ENCODE measurements at places on chromosomes 3 and 15.

DNA sequence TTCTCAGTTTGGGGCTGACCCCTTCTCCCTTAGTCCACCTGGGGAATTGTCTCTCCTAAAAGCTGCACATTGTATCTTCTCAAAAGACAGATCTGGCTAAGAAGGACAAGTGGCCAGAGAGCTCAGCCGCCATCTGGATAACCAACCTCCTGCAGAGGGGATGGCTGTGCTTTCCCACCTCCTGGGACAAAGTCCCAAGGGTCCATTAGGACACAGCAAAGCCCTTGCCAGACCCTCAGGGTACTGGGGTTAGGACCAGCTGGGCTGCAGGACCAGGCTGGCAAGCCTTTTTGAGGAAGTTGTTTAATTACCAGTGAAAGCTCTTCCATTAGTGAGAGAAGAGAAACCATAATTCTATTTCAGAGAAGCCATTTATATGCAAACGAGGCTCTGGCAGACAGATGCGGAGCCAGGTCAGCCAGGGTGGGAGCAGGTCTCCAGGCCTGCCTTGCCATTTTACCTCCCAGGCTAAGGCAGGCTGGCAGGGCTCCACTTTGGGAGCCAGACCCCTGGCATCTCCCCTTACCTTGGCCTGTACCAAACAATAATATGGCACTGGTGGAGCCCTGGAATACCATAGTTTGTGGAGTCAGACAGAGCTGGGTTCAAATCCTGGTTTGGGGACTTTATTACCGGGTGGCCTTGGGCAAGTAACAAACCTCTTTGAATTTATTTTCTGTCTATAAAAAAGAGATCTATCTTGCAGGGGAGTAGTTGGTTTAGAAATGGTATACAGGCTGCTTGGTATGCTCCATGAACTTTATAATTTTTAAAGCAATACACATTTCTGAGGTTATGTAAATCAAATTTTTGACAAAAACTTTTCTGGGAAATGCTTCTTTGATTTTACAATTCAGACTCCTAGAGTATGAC lies 17.9 kb downstream of the SHF start:
- no peak for DNase-seq

DNA sequence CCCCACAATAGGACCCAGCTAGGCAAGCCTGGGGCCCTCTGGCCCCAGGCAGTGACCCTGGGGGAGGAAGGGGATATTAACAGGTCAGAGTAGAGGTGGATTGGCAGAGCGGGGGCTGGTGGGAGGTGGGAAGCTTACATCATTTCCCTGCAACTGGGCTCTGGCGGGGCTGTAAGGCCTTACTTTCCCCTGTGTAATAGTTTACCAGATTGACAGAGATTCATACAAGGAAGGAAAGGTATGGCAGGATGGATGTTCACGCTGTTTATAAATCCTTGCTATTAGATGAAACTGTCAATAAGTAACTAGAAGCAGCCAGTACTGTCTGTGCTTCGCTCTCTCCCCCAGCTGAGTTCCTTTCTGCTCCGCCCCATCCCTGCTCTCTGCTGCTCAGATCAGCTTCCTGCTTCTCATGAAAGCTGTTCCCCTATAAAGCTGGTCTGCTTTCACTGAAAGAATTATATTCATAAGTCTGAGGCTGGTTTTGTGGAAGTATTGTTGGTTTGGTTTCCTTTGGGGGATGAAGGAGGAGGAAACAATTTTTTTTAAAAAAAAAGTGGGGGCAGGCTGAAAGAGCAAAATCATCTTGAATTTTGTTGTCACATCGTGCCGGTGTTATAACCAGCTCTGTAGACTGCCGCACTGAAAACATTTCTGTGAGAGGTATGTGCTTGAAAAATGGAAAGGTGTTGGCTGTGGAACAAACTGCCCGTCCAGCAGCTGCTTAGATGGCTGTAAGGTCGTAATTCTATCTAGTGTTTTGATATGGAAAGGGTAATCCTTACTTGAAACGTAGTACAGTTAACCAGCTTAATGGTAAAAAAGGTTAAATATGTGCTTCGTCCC lies 76.4 kb downstream of the BBX start:
- DNase-seq, result peak; percentile 56

DNA sequence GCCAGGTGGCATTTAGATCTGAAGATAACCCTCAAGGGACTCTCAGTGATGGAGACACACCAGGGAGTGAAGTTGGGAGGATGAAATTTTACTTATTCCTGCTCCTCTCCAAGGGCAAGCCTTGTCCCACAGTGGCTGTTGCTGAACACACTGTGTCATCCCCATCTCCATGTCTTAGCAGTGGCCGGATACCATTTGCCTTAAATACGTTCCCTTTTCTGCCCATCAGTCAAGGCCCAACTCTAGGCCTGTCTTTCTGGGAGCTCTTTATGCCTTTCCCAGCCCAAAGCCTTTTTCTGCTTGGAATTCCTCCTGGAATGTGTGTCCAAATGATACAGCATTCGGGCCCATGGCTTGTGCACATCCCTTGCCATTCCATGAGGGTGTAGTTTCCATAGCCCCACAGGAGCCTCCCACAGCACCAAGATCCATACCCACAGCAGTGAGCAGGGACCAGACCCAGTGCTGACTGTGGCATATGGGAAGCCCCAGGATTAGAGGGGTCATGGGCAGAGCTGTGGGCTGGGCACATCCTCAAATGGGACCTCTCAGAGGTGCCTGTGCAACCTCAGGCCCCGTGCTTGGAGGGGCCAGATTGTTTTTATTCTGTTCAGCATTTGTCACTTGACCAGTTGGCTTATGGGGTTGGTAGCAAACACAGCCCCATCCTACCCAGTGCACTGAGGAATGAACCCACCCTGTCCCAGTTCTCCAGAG lies 63.7 kb upstream of the PRR23C start:
- no peak for DNase-seq

DNA sequence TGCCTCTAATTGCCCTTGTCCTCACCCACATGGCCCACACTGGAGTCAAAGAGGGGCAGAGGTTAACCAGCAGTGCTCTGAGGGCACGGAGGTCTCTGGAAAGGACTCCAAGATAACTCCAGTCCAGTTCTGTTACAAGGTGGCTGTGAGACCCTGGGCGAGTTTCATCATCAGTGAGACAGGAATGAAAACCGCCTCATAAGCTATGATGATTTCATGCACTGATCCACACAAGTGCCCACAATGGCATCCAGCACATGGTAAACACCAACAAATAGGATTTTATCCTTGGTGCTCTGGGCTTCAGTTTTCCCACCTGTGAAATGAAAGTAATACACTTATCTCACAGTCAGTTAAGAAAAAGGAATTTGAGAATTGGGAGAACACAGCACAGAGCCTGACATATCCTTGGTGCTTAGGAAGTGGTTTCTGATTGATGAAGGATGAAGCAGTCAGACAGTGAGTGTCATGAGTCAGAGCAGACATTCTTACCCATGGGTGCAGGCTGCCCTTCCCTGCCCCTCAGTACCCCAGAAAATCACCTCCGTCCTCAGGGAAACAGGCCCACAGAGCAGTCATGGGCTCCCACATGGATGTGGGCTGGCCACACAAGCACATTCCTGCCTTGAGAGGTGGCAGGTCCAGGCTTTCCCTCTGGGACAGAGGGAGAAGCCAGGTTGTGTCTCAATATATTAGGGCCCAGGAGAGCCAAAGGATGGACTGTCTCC lies 48.4 kb downstream of the DAPK2 start:
- no peak for DNase-seq

- no peak for DNase-seq
Observed at GRCh38 chr3:65110661-65111060, 422.9 kb upstream of the ADAMTS9 start.

GRCh38 chr3:182902236-182902635 lies 78.1 kb downstream of the DCUN1D1 start:
- no peak for DNase-seq

GRCh38 chr3:170670504-170670903 lies 84.6 kb upstream of the SLC7A14 start:
- DNase-seq, result no peak

- no peak for DNase-seq
Observed at GRCh38 chr3:385151-385550, 188.6 kb downstream of the CHL1 start.

- DNase-seq, result peak; percentile 74
Observed at GRCh38 chr3:13896473-13897154, 16.7 kb upstream of the WNT7A start.

- DNase-seq, result no peak
Observed at GRCh38 chr3:132593947-132594323, 3.1 kb upstream of the ACKR4 start.

DNA sequence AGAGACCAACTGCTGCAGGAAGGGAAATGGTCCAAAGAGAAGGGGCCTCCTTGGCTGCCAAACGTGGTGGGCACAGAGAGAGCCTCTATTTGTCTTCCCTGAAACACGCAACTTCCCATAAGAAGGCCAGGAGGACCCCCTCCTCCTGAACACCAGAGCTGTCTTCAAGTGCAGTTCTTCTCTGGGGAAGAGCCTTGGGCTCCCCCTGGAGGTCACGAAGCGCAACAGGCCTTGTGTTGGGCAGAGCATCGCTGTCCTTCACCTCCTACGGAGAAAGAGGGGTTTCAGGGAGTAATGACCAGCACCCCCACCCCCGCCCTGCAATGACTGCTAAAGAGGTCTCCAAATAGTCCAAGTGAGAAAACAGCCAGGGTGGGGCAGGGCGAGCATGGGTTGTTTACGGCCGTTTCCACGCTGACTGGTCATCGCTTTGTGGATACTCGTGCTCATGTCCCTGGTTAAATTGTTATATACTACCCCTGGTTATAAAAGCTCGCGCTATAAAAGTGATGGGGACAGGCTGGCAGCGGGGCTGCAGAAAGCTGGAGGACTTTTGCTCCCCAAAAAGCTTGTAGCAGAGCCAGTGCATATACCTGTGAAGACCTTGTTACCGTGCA lies 397.5 kb upstream of the ATP10A start:
- peak; percentile 1 for DNase-seq

GRCh38 chr3:181358562-181358961 lies 353.2 kb upstream of the SOX2 start:
- no peak for DNase-seq

DNA sequence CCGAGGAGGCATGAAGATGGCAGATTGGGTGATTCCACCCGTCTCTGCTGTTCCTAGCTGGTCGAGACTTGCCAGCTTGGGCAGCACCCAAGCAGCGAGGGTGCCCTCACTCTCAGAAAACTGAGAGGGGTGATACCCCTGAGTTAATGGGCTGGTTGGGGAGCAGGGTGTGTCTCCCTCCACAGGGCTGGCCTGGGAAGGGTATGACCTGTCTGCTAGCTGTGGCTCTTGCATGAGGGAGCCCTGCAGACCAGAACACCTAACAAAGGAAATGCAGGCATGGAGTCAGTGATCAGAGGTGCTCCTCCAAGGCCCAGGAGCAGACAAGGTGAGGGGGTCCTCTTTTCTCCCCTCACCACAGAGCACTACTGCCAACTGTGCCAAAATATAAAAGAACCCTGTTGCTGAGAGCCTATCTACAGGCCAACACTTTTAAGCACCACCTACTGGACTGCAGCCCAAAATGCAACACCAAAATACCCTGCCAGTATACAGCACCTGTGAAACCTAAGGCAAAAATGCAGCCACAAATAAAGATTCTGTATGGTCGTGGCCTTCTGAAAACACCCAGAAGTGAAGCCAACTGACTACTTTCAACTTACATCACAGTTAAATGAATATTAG lies 35.8 kb upstream of the PPM1L start:
- no peak for DNase-seq

- DNase-seq, result no peak
Observed at GRCh38 chr3:156250550-156250949, 130.2 kb downstream of the KCNAB1 start.

DNA sequence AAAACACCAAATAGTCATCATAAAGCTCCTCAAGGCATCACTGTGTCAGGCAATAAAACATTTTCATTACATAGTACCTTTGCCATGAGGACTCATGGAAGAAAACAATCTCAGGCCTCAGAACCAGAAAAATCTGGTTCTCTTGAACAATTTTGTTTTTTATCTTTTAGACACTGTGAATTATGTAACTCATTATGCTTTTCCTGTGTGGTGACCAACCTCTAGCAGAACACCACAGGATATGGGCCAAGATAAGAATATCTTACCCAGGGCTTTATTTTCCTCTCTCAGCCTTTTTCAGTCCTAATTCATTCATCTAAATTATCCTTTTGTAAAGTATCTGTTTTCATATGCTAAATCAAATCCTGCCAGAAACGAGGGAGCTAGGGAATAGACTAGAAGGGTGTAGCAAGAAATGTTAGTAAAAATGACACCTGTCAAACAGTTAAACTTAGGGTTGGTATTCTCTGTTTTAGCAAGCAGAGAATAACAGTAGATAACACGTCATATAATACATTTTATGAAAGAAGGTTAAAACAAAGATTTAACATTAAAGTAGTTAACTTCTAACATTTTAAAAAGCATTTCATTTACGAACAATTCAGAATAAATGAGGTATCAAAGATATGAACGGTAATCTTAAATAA lies 111.1 kb downstream of the FBXL22 start:
- peak; percentile 70 for DNase-seq

GRCh38 chr3:54349691-54350090 lies 227.3 kb downstream of the CACNA2D3 start:
- no peak for DNase-seq

DNA sequence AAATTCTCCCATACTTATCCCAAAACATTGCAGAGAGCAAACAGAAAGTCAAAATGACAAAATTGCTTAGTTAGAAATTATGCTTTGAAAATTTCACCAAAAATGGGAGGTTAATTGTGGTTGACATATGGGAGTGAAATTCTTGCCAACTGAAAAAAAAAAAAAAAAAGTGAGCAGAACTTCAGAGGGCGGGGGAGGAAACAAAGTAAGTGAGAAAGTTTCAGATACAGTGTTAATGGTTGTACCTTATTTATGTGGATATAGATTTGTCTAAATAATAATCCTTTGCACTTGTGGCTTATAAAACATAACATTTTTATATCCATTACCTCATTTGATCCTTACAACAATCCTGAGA lies 91.5 kb upstream of the RAP2B start:
- no peak for DNase-seq

DNA sequence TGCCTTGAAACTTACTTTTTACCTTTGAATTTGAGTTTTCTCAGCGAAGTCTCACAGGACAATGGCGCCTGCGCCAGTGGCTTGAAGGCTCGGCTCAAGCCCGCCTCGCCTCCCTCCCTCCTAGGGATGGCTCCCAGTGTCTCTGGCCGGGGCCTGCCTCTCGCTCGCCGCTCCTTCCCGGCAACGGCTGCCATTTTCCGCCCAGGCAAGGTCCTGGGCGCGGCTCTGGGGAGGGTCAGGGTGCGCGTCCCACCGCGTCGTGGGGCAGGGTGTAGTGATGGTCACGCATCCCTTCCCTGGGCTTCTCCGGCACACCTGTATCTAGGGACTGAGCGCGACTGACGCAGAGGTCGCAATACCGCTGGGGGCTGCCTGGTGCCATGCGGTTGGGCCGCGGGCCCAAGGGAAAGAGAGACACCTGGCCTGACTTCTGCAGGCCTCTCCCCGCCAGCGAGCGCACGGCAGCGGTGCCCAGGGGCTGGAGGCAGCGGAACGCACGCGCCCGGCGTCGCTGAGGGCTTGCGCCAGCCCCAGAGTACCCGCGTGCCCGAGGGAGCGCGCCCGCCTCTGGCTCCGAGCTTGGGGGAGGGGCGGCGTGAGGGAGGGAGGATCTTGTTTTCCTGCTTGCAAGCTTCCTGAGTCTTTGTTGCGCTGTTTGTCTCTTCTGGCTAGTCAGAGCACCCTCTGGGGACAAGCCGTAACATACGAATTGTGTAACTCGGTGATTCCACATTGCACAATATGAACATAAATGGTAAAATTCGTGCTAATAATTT lies 20.7 kb upstream of the FEM1B start:
- peak; percentile 66 for DNase-seq

- no peak for DNase-seq
Observed at GRCh38 chr15:82855286-82856100, 46.1 kb downstream of the WHAMM start.
